ENCODE measurements at places on chromosomes 1 and 21.

- no peaks in the 10 kb centered on the region for H3K36me3 ChIP-seq
- H3K4me1 ChIP-seq = no peaks in the 10 kb centered on the region
- no peaks in the 10 kb centered on the region for H3K27me3 ChIP-seq
- no peak for DNase-seq
- H3K27ac ChIP-seq = no peak overlapping the region
- H3K4me3 ChIP-seq = no peak overlapping the region
Observed at GRCh38 chr1:167973832-167974231, 37.0 kb upstream of the MPC2 start.

DNA sequence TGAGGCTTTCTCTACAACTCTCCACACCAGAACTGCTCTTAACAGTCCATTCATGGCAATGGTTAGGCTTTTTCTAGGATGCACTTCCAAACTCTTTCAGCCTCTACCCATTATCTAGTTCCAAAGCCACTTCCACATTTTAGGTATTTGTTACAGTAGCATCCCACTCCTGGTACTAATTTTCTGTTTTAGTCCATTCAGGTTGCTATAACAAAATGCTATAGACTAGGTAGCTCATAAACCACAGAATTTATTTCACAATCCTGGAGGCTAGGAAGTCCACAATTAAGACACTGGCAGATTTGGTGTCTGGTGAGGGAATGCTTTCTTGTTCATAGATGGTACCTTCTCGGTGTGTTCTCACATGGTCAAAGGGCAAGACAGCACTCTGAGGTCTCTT lies 17.3 kb upstream of the EPS8L3 start:
- DNase-seq = no peak
- H3K36me3 ChIP-seq = no peaks in the 10 kb centered on the region
- no peak overlapping the region for H3K27ac ChIP-seq

DNA sequence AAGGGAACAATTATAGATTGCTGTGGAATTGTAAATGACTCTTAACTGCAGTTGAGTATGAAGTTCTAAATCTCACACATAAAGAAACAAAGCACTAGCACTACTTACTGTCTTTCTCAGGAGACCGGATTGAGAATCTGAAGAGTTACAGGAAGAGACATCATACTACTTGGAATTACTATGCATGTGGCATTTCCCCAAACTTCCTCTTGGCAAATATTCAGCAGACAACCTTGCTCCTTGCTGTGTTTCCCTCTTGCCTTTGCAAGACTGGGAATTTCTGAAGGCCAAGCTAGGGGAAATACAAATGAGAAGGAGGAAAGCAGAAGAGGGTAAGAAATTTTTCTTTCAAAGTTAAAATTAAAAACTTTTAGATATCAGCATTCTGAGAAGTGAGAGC lies 173.6 kb upstream of the KCTD3 start:
- no peaks in the 10 kb centered on the region for H3K4me1 ChIP-seq
- H3K36me3 ChIP-seq = no peaks in the 10 kb centered on the region
- no peak overlapping the region for H3K4me3 ChIP-seq
- H3K27me3 ChIP-seq = no peaks in the 10 kb centered on the region
- no peak for DNase-seq
- H3K27ac ChIP-seq = no peak overlapping the region

- DNase-seq = no peak
- H3K4me3 ChIP-seq = no peak overlapping the region
- no peaks in the 10 kb centered on the region for H3K4me1 ChIP-seq
Observed at GRCh38 chr1:10829965-10830515, 33.6 kb upstream of the CASZ1 start.

DNA sequence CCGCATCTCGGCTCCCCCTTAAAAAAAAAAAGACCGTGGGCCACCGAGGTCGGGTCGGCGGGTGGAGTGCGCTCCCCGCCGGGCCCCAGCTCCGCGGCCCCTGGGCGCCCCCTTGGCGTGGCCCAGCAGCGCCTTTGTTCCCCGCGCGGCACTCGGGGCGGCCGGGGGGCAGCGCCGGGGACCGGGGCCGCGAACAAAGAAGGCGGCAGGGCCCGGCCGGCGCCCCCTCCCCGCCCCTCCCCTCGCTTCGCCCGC lies 571 bp downstream of the MARCKSL1 start:
- no peak overlapping the region for H3K27ac ChIP-seq
- peaks cover 3% of the 10 kb centered on the region for H3K27me3 ChIP-seq
- H3K36me3 ChIP-seq = peaks cover 5% of the 10 kb centered on the region
- no peak for DNase-seq
- peaks cover 5% of the 10 kb centered on the region for H3K4me1 ChIP-seq
- peak overlapping the region; percentile 38 for H3K4me3 ChIP-seq

DNA sequence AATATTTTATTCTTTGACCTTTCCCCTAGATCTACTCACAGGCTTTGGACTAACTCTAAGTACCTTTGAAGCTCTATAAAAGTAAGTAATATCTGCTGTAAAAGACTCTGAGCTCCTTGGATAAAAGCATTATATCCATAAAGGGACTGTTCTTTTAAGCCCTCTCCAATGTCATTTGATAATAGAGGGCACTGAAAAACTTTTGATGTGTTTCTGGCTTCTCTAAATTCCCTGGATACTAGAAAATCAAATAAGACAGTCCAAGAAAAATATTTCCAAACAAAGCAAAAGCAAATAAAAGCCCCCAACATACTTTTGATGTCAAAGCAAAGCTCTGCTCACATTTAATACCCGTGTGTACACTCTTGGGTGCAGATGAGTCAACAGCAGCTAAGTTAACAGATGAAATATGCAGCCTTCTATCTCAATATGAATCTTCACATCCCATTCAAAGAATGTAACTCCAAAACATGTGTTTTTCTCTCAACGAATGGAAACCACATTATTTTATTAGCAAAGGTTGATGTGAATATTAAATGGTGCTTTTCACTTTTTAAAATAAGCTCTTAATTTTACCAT lies 230.3 kb downstream of the CENPF start:
- DNase-seq = peak; percentile 86
- H3K36me3 ChIP-seq = no peaks in the 10 kb centered on the region
- H3K4me1 ChIP-seq = no peaks in the 10 kb centered on the region
- H3K27ac ChIP-seq = no peak overlapping the region

DNA sequence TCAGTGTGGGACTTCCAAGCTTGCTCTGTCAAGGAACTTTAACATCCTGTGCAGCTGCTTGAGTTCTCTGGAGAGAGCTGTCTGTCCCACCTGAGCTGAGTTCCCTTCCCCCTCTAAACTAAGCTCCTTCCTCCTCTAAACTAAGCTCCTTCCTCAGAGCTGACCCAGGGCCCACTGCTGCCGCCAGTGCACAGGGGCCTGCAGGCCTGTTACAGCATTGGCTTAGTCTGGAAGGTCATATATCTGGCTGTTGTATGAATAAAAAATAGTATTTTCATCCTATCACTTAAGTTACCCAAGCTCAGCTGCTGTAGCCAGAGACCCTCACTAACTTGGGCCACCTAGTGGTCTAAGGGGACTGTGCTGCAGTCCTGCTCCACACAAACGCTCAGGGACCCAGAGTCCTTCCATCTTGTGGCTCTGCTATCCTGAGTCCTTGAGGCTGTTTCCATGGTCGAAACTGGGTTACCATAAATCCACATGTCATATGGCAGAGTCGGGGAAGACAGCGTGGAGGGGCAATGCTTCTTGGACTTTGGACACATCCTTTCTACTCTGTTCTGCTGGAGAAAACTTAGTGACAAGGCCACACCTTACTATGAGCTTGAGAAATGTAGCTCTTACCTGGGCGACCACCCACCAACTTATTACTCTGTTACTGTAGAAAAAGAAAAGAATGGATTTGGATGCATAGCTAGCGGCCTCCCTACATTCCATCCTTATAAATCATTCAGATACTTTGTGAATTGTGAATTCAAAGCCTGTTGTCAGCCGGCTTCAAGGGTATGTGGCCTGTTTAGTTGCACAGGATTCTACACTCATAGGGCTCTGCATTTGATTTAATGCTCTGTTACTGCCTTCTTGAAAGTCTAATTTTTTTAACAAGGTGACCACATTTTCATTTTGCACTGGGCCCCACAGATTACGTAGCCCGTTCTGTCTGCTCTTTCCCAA lies 71.4 kb upstream of the GCLM start:
- DNase-seq = peak; percentile 84
- H3K4me3 ChIP-seq = no peak overlapping the region
- peaks cover 25% of the 10 kb centered on the region for H3K4me1 ChIP-seq
- H3K36me3 ChIP-seq = no peaks in the 10 kb centered on the region

DNA sequence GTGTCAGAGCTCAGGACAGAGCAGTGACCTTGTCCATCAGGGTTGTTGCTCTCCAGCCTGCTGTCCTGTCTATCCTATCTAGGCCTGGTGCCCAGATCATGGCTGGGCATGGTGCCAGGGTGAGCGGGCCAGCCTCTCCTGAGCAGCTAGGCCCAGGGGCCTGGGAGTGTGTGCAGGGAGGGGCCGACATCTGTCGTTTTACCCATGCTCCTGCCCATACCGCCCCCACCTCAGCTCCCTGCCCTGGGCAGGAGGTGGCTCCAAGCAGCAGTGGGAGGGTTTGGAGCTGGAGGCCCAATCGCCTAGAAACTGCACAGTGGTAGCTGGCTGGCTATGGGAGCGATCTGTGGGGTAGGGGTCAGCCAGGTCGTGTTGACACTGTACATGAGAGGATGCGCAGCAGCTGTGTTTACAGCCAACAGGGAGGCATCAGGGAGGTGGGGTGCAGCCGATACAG lies 6.5 kb downstream of the INSRR start:
- H3K36me3 ChIP-seq = no peaks in the 10 kb centered on the region
- DNase-seq = peak; percentile 48
- H3K27ac ChIP-seq = no peak overlapping the region
- H3K4me1 ChIP-seq = peaks cover 3% of the 10 kb centered on the region

DNA sequence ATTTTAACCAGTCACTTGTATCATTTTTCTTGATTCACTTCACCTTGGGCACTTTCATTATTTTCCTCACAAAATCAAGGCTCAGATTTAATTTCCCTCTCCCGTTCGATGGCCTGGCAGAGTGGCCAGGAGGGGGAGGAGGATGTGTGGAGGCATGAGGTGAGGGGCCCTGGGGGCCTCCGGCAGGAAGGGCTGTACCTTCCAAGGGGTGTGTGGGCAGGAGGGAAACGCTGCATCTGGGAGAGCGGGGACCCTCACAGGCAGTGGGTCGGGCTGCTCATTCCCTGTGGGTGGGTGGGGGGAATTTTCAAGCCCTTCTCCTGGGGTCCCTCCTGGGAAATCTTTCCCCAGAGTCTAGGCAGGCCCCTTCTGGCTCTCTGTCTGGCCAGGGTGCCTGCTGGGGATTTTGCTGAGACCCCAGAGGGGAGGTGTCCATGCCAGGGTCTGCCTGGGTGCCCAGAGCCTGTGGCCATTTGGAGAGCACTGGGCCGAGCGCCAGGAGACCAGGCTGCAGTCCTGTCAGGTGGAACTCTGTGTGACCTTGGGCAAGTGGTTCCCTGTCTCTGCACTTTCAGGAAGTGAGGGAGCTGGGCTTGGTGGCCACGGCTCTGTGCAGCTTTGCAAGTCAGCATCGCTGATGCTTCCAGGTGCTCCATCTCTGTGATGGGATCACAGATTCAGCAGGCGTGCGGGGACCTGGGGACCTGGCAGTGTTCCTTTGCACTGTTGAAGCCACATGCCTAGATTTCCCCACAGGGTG lies 81.9 kb upstream of the C1orf174 start:
- H3K27me3 ChIP-seq = no peaks in the 10 kb centered on the region
- DNase-seq = no peak
- H3K4me3 ChIP-seq = no peak overlapping the region

GRCh38 chr1:198667807-198668206 lies 29.0 kb downstream of the PTPRC start:
- no peak overlapping the region for H3K4me3 ChIP-seq
- no peaks in the 10 kb centered on the region for H3K27me3 ChIP-seq
- no peak for DNase-seq
- no peaks in the 10 kb centered on the region for H3K36me3 ChIP-seq
- H3K27ac ChIP-seq = peak overlapping the region; percentile 79

GRCh38 chr1:242065813-242066212 lies 66.9 kb upstream of the MAP1LC3C start:
- no peak for DNase-seq
- no peak overlapping the region for H3K4me3 ChIP-seq
- no peak overlapping the region for H3K27ac ChIP-seq
- H3K4me1 ChIP-seq = no peaks in the 10 kb centered on the region
- H3K36me3 ChIP-seq = no peaks in the 10 kb centered on the region

GRCh38 chr1:70382682-70383081 lies 28.2 kb upstream of the ANKRD13C start:
- no peaks in the 10 kb centered on the region for H3K27me3 ChIP-seq
- no peak overlapping the region for H3K4me3 ChIP-seq
- DNase-seq = no peak
- H3K4me1 ChIP-seq = no peaks in the 10 kb centered on the region
- no peaks in the 10 kb centered on the region for H3K36me3 ChIP-seq

- DNase-seq = no peak
- no peaks in the 10 kb centered on the region for H3K4me1 ChIP-seq
- H3K27me3 ChIP-seq = no peaks in the 10 kb centered on the region
Observed at GRCh38 chr1:147586414-147586813, 45.1 kb downstream of the BCL9 start.

DNA sequence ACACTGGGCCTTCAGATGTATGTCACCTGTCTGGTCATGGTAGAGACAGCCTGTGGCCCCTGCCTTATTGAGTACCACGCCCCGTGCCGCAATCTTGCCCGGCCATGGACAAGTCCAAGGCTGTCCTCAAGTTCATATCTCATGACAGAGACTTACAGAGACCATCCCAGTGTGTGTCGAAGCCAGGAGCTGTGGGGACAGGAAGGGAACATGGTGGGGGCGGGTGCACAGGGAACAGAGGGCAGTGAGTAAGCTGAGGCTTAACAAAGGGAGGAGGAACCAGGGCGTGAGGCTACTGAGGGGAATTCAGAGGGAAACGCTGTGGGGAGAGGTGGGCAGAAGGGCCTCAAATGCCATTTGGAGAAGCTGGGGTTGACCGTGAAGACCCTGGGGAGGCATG lies 75.8 kb downstream of the ALPL start:
- H3K27me3 ChIP-seq = peaks cover 8% of the 10 kb centered on the region
- H3K4me1 ChIP-seq = peaks cover 4% of the 10 kb centered on the region
- DNase-seq = peak; percentile 8

- no peaks in the 10 kb centered on the region for H3K27me3 ChIP-seq
- H3K4me1 ChIP-seq = peaks cover 9% of the 10 kb centered on the region
- DNase-seq = peak; percentile 79
- no peak overlapping the region for H3K4me3 ChIP-seq
- no peaks in the 10 kb centered on the region for H3K36me3 ChIP-seq
Observed at GRCh38 chr1:247357052-247357780, 25.5 kb upstream of the ZNF496 start.

- peaks cover 13% of the 10 kb centered on the region for H3K4me1 ChIP-seq
- DNase-seq = no peak
- peak overlapping the region; percentile 8 for H3K27ac ChIP-seq
- no peaks in the 10 kb centered on the region for H3K27me3 ChIP-seq
Observed at GRCh38 chr1:91827087-91827458, 58.9 kb downstream of the TGFBR3 start.

- no peaks in the 10 kb centered on the region for H3K27me3 ChIP-seq
- no peak for DNase-seq
- no peak overlapping the region for H3K27ac ChIP-seq
- no peaks in the 10 kb centered on the region for H3K4me1 ChIP-seq
- H3K36me3 ChIP-seq = no peaks in the 10 kb centered on the region
Observed at GRCh38 chr1:172478485-172478884, 34.6 kb upstream of the PIGC start.

Data from fibroblast of lung (primary cell).